Mesenchymal stem cell (in vitro differentiated cells and primary cell): ENCODE measurements at places on chromosomes 5 and 9.

DNA sequence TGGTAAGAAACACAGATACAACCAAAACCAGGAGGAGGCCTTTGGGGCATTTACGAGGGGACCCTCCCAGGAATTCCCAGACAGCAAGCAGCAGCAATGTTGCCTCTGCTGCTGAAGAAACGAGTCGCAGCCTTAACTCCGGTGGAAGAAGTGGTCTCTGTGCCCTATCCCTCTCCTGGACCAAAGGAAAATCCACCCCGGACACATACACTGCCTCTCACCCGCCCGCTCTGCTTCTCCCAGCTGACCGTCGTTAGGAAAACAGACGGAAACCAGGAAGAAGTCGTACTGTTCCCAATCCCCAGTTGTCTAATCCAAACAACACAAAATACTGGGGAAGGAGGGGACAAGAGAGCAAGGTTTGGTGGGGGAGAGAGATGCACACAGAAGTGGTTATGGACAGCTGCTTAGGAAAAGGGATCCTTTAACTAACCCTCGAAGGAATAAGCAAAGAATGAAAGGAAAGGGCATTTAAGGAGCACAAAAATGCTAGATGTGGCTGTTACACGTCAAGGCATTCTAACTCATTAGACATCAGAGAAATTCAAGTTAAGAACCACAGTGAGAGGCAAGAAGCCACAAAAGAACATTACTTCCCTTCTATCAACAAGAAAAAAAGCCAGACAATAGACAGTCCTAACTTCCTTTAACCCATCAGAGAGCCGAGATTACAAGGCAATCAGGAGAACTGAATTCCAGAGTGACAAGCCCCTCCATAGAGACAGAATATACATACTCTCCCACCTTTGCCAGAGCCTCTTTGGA, 71.9 kb downstream of the ACTL7B start:
- DNase-seq: no peak

DNA sequence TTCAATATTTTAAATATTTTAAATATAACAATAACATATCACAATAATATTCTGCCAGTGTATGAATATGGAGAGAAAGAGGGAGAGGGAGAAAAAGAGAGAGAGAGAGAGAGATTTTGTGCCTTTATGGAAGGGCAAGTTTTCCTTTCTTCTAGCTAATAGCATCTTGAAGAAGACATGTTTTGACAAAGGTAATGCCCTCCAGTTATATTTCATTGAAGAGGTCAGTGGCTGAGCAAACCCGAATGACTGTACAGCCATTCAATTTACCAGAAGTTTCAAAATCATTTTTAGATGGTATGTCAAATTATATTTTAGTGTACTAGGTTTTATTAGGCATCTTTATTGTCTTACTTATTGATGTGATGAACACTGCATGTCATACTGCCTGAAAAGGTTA, 139.3 kb downstream of the EMB start:
- no peak for DNase-seq

- DNase-seq: no peak
Measured at GRCh38 chr9:122086873-122087272, 6.2 kb downstream of the TTLL11 start.

DNA sequence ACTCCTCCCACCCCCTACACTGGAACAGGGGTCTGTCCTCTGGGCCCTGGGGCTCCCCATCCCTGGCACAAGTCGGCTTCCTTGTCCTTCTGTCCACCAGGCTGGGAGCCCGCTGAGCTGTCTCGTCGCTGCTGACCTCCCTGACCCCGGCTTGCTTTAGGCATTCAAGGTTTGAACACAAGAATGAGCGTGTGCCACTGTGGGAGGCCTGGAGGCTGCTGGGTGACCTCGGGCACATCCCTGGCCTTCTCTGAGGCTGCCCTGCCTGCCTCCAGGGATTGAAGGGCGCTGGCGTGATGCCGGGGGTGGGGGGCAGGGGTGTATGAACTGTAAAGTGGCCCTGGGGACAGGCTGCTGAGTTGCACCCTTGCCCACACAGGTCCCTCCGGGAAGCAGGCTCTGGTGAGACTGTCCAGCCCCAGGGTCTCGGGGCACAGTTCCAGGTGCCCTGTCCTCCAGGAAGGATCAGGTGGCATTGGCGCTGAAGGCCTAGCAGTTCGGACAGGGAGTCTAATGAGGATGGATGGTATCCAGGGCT, 18.2 kb downstream of the FIBCD1 start:
- DNase-seq: no peak

GRCh38 chr5:463301-463700, 20.3 kb downstream of the EXOC3 start:
- DNase-seq: no peak

DNA sequence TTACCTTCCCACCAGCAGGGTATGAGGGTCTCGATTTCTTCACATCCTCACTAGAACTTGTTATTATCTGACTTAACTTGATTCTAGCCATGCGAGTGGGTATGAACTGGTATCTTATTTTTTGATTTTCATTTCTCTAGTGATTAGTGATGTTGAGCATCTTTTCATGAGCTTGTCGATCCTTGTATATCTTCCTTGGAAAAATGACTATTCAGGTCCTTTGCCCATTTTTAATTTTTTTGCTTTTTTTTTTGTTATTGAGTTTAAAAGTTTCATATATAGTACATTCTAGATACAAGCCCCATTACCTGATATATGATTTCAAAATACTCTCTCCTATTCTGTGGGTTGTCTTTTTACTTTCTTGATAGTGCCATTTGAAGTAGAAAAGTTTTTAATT, 61.5 kb downstream of the PHF2 start:
- DNase-seq: no peak

GRCh38 chr9:35172878-35173277, 11.1 kb downstream of the UNC13B start:
- DNase-seq: no peak

GRCh38 chr9:123162360-123162759, 106.0 kb downstream of the STRBP start:
- DNase-seq: no peak

DNA sequence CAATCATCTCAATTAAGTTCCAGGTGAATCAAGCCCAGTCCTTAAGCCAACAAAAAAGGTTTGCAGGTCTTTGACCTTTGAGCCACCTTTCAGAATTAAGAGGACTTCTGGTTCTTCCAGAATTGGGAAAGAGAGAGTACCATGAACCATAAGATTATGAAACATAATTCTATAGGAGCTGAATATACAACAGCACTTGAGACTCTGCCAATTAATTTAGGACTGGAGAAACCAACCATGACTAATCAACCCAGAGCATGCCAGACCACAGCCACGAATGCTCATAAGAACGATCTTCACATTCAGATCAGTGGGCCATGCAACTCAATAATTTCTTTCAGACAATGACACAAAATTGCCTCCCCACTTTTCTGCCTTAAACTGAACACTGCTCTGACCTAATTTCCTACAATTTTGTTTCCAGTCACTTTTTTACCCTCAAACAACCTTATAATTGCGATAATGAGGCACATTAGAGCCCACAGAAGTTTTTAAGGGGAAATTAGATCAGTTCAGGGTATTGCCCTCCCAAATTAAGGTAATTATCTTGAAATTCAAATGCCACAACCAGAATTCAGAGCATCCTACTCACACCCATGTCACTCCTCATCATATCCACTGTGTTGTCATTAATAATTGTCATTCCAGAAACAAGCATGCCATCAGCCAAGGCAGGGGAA, 213.4 kb downstream of the ATPSCKMT start:
- DNase-seq: no peak

GRCh38 chr5:122129306-122129705, at the start of gene ZNF474:
ZNF474 (plus strand) TSS chr5:122129546; CDS start chr5:122151991, 22,445 bp downstream.
- peak; percentile 99 for DNase-seq

DNA sequence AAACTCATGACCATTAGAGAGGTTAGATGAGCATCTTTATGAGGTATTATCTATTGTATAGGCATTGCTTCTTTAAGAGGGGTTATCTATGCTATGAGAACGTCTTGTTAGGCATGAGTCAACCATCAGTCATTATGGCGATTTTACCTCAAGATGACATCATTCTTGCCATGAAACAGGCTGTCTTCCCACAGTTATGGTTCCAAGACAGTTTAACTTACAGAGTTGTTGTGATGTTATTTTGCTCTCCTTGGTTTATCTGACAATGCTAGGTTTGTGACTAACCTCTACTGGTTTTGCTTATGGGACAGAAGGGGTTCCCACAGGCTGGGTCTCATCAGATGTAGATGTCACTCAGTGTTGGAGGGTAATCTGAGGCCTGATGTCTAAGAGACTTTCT, 1864.7 kb upstream of the ACO1 start:
- DNase-seq: no peak

DNA sequence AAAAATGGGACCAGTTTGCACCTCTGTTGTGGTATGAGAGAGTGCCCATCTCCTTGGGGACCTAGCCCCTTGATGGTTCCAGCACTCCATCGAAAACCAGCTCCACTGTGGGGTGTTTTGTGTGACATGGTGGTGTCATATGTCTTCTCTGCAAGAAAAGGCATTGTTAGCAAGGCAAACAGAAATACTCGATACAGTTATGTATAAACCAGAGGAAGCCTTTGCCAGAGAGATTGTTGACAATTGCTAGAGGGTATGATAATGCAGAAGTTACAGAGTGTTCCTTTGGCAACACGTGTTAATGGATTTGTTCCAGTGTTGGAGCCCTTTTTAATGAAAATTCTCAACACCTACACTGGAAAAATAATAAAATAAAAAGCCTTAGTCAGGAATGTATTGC, 270.4 kb upstream of the DMRT1 start:
- no peak for DNase-seq

DNA sequence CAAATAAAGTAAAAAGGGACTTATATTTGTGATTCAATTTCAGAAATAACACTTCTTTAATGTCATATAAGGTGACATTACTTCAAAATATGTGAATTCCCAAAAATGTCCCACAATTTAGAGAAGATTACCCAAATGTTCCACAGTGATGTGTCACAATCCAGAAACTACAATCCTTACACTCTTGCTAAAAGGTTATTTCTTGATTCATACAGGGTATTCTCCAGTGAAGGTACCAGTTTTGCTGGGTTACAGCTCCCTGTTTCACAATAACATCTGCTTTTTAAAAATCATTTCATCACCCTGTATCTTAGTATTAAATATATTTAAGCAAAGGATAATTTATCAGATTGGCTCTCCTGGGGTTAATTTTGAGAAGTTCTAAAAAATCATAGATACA, 11.0 kb downstream of the FBN2 start:
- no peak for DNase-seq

DNA sequence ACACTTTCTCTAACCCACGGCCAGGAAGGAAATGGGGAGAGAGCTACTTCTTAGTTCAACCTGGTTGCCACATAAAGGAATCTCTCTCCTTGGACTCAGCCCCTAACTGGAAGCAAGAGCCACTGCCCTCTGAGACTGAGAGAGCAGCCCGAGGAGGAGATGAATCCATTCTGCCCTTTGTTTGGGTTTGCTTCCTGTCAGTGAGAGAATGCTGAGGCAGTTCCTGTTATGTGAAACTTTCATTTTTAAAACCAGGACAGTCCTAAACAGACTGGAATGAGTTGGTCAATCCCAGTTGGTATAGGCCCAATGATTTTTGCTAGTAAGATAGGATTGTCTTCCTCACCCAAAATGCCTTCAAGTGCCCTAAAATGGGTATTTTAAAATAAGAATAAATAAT, 205.1 kb downstream of the NTRK2 start:
- peak; percentile 51 for DNase-seq

DNA sequence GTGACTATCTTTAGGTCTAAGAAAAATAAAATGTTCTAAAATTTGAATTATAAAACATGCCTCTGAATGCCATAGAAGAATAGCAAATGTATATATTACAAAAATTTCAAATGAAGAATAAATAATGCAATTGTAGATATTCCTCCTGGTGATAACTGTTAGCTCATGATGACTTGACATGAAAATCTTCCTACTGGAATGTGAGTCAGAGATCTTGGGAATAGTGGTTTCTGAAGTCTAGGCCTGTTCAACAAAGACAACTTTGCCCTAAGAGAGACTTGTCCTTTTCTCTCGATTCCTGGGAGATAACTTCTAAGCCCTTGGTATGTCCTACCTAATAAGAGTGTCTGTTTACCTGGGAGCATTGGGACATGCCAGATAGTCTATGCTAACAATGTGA, 746.3 kb upstream of the RIOK2 start:
- no peak for DNase-seq

GRCh38 chr5:174649391-174649790, 75.0 kb upstream of the MSX2 start:
- DNase-seq: no peak

DNA sequence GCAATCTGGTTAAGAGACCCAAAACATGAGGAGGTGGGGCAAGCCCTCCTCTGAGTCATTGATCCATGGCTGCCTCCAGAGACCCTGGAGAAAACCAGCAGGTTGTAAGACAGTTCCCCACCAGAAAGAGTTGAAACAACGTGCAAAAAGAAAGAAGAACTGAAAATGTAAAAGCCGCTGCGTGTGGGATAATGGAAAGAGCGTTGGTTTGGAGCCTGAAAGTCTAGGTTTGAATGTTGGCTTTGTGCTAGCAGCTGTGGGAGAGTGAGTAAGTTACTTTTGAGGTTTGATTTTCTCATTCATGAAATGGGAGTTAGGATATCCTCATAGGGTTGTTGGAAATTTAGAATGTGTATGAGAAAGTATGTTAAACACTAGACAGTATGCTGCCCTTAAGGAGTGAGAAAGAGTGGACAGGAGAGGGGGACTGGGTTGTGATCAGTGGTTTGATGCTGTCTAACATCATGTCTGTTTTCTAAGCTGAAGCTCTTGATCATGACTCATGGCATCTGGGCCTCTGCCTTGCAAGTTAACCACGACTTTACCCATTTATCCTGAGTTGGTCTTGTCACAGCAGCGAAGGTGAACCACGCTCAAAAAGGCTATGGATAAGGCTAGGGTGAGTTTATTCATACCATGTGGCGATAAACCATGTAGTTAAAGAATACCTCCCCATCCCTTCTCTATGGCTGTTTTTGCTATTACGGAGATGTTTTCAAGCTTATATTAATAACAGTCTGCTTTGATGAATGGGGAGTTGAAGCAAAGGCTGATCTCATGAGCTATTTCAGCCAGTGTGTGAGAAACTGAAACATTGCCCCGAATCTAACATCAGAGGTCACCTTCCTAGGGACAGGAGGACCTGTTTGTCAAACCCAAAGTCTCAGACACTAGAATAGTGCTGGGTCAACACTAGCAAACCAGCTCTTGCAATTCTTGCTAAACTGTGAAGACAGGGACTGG, 41.3 kb downstream of the ZNF366 start:
- DNase-seq: peak; percentile 53

DNA sequence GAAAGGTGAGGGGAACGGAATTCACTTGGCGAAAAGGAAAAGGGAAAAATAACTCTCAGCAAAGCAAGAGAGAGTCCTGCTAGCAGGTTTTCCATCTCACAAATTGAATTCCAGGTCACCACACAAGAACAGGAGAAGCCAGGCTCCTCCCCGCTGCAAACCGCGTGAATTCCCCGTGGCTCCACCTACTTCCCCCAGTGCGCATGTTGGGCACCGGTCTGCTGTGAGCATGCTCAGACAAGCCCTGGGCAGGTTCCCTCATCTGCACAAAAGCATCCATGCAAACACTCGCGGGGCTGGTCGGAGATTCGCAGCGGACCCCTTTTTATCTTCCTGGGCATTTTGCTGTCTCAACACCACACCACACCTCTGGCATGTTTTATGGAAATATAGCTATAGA, 58.5 kb upstream of the S1PR3 start:
- no peak for DNase-seq
